GM19239 (cell line): ENCODE measurements at places on chromosomes 4 and X.
A peak's percentile ranks its signal among the peaks of the same experiment; 100 is the strongest.

DNA sequence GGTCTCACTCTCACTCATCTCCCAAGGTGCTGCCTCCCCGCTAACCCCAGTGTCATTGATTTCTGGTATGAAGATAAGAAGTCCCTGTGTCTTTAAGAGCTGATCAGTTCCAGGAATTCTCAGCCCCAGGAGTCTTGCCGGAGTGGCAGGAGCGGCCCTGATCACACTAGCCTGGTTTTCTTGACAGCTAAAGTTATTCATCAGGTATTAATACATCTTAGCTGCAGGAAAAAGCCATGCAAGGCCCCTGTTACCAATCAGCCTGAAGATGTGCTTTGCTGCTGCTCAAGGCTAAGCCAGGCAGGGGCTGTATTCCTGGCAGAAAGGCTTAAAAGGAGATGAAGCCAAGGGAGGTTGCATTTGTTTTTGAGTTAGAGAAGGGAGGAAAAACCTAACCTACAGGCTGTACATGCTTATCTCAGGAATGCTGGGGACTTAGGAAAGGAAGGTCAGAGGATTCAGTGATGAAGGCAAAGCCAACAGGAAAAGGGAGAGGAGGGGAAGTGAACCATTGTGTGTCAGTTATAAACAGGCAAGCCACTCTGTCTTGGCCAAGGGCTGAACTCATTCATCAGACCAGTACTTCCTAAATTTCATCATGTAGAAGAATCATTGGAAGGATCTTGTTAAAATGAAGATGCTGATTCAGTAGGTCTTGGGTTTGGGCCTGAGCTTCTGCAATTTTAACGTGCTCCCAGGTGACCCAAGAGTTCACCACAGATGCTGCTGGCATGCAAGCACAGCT is 8.6 kb downstream of the SRPX start:
- no peak for DNase-seq

DNA sequence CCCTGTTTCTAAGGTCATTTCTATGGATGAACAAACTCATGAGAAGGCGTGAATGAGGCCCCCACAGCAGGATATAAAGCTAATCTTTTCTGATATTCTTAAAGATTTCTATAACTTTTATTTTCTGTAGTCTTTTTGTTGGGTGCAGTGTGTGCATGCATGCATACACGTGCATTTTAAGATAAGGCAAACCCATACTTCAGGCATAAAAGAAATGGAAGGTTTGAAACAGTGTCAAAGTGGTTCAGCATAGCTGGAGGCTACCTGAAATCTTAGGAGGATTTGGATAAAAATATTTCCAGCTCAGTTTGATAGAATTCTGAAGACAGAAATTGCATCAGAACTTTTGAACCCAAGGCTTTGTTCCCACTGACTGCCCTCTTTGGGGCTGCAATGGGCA is 119.7 kb downstream of the PDHA2 start:
- DNase-seq: no peak

DNA sequence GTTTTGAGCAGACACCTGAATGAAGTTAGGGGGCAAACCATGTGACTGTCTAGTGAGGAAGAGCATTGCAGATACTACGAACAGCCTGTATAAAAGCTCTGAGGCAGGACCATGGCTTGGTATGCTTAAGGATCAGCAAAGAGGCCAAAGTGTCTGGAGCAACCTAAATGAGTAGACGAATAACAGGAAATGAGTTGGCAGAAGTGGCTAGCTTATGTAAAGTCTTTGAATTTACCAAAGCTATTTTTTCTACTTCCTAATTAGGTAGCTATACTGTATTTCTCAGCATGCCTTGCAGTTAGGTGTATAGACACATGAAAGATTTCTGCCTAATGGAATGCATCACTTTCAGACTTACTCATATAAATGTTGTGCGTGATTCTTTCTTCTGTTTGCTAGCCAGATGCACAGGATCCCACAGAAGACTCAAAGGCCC is 9.3 kb upstream of the GPRIN3 start:
- DNase-seq: no peak

GRCh38 chr4:126364311-126364911 is 1049.7 kb downstream of the FAT4 start:
- no peak for DNase-seq

DNA sequence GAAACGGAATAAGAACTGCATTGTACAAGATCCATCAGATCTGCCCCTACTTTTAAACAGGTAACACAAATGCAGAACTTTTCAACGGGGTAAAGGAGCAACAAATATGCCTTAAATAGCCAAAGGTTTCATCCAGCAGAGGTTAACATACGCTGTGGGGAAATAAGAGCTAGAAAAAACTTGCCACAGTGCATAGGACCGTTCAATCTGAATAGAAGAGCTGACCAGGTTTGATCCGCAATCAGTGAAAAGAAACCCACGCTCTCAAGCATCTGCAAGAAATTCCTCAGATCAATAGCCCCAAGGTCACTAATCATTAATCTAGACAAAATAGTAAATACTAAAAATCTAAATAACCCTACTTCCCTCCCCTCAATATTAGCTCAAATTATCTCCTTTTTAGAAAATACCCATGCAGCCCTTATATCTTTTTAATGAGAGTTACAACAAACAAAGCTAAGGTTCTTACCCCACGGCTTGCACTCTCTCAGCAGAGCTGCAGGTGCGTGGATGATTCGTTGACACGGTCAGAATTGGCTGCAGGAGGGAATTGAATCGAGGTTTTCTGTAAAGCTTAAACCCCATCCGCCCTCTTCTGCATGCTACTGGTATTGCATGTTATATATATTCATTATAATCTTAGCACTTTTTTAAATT is at the start of gene TLR10:
Gene TLR10 (minus strand): TSS at position 539 of the 657 bp plus-strand sequence. CDS start 7,400 bp downstream, outside the sequence.
- DNase-seq: no peak

GRCh38 chrX:7272346-7272745 is 124.4 kb upstream of the PUDP start:
- no peak for DNase-seq

GRCh38 chr4:150411520-150411919 is 170.4 kb upstream of the MAB21L2 start:
- DNase-seq: no peak

DNA sequence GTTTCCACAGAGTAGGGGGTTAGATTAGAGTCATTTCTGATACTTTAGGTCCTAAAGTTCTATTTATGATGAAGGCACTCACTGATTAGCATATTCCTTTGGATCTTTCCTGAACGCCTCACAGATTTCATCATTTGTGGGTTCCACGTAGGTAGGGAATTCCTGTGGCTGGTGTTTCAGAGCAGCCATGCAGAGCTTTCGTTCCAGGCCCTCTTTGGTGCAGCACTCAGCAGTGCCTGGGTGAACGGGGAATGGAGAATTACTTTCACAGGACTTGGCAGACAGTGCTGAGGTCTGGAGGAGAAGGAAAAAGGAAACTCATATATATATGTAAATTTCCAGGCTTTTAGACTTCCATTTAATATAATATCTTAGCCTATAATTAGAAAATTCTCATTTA is 18.5 kb downstream of the GC start:
- DNase-seq: no peak

DNA sequence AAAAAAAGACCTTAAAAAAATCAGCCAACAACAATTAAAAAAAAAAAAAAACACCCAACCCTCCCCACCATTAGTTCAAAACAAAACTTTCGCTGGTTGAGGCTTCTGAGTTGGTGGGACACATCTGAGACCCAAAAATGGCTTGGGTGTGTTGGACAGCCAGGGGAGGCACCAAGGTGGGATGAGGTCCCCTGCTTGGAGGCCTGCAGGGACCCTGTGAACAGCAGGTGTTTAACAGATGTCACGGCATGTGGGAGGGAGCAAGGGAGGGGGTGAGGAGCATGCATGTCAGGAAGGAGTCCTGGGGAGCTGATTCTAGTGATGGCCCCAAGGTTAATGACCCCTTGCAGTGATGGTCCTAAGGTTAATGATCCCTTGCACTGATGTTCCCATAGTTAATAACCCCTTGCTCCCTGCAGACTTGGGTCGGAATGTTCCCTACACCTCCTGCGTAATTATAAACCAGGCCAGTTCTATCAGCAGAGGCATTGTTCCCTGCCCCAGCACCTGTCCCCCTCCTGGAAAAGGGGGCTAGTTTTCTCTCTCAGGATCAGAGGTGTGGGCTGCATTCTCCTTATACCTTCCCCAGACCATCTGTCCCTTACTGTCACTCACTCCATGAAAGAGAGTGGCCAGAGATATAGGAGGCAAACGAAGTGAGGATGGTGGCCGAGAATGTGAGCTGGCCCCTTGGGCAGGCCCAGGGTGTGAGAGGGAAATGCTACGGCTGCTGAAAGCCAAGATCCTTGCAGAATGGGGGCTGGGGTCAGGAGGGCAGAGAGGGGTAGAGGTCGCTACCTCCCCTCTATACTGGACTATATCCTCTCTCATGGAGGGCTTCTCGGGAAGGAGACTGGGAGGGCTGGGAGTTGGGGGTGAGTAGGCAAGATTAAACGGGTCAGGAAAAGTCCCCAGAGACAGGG is 2.3 kb upstream of the FOXP3 start:
- DNase-seq: no peak

DNA sequence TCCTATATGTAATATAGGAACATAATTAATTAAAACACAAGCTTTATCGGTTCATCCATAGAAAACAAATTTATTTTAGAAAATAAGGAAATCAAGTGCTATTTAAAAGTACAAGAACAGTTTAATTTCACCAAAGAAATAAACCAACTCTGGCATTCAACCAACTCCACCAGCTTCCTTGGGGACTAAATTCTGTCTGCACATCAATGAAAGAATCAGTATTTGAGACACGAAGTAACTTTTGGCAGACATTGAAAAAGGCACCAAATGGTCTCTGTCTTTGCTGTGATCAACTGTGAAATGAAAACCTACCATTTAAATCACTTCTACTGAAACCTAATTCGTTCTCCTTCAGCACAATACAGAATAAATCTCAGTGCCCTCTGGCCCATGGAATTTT is 719.7 kb upstream of the GRIA3 start:
- no peak for DNase-seq

DNA sequence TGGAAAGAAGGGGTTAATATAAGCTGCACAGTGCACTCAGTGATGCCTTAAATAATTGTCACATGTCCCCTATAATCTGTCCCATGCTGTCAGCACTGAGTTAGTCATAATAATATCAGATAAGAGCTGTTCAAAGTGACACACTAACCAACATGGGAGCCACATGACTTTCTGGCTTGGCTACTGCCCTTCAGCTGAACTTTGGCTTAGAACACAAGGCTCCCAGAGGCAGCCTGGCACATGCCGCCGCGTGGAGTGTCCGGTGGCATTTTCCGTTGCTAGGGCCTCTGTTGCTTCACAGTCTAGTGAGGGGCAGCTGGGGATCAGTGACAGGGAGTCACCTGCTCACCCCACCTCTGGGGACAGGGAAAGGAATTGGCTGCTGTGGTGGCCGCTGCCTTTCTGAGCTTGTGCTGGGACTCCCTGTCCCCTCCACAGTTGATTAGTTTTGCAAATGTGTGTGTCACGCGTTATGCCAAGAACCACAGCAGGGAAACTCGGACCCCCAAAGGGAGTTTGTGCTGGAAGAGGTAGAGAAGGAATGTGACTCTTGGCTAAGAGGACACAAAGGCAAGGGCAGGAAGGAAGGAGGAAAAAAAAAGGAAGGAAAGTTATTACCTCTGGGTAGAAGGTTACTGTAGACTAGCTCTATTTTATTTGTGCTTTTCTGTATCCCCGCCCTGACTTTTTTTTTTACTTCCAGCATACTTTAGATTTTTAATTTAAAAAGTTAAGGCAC is 41.1 kb upstream of the PPARGC1A start:
- no peak for DNase-seq

GRCh38 chr4:91118597-91118996 is 991.4 kb downstream of the CCSER1 start:
- DNase-seq: no peak

DNA sequence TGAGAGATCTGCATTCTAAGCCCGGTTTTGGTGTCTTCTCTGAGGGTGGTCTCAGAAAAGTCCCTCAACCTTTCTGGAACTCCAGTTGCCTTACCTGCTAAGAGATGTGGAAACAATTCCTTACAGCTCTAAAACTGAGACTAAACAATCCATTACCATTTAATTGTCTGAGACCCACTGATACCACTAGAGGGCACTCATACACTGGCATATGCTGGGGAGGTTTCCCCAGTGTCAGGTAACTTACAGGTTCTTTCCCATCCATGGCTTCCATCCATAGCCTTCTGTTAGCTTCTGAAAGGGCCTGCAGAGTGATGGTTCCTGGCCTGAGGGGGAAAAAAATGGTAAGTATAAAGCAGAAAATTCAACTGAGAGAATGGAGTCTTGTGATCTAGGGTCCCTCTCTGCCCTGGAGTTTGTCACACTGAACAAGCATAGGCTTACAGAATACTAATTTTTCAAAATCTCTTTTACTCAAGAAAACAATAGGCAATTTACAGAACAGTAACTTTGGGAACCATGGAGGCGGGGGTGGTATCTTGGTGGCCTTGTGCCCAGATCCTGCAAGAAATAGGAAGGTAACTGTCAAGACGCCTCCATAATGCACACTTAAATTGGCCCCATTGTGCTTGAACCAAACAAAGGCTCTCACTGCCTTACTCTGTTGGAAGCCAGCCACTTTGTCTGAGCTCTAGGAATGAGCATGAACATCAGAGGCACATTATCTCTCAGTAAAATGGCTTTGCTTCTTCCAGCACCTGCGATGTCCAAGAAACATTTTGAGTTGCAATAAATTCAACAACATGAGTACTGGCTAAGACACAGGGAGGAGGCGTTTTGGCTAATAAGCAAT is 236.1 kb downstream of the OPHN1 start:
- peak; percentile 13 for DNase-seq

GRCh38 chr4:12146339-12146738 is 717.6 kb upstream of the HS3ST1 start:
- DNase-seq: no peak

DNA sequence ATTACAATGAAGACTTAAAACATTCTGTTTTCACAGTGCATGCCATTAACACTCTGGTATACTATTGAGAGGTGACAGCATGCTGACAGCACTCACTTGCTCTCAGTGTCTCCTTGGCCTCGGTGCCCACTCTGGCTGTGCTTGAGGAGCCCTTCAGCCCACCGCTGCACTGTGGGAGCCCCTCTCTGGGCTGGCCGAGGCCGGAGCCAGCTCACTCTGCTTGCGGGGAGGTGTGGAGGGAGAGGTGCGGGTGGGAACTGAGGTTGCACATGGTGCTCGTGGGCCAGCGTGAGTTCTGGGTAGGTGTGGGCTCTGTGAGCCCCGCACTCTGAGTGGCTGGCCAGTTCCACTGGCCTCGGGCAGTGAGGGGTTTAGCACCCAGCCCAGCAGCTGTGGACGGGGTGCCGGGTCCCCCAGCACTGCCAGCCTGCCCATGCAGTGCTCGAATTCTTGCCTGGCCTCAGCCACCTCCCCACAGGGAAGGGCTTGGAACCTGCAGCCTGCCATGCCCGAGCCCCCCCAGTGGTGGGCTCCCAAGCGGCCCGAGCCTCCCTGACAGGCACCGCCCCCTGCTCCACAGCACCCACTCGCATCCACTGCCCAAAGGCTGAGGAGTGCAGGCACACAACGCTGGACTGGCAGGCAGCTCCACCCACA is 135.3 kb upstream of the AR start:
- DNase-seq: no peak

GRCh38 chr4:189502841-189503435 is 437.7 kb upstream of the FRG1 start:
- DNase-seq: no peak

DNA sequence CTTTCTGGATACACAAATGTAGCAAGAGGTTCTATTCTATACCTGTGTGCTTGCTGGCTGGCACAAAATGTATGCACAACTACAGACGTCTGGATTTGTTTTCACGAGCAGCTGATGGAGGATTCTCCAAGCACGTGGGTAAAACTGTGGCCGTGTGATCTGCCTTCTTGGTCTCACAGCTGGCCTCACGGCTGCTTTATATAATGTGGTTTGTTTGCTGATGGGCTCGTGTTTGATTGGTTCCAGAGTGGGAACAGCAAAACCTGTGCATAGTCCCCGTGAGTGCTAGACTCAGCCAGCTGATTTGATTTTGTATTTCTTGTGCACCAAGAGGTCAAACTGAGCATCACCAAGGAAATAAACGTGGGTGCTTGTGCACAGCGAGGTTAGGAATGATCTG is 262.6 kb upstream of the RPS6KA3 start:
- no peak for DNase-seq
